ENCODE measurements at places on chromosomes 2 and 18. TPM values are rescaled to one million over a fixed set of nuclear protein-coding genes. Genes with fewer than 3 reads are reported as not detected.

- DNase-seq, result no peak
Measured at GRCh38 chr18:46097431-46097800, 680 bp downstream of the ATP5F1A start.

GRCh38 chr2:123179526-123179925, 845.6 kb upstream of the CNTNAP5 start:
- no peak for DNase-seq

- no peak for DNase-seq
Measured at GRCh38 chr2:225070811-225071210, 28.5 kb upstream of the DOCK10 start.

DNA sequence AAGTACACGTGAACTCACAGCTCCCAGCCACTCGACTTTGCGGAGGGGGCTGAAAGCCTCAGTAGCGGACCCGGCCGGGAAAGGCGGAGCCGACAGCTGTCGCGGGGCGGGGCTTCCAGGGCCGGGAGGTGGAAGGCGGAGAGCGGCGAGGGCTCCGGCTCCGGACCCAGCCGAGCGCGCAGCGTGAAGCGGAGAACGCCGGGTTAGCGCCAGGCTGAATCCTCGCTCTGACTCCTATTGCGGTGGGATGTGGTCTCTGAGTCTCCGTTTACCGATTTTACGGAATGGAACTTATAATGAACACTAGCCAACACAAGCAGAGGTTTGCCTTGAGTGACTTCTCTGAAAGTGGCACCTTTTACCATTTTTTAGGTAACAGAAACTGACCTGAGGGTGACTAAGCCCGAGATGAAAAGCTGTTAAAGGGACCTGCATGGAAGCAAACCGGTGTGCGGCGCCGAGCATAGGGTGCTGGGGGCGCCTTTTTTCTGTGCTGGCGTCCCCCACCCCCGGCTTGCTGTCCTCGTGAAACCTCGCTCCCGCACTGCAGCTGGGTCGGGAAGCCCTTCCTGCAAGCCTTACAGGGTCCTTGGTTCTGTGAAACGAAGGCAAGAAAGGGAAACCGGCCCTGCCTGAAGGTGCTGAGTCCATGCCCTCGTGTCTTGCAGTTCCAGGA, 72.9 kb downstream of the EN1 start:
- no peak for DNase-seq

GRCh38 chr2:167057446-167057845, 169.2 kb downstream of the XIRP2 start:
- DNase-seq, result no peak

DNA sequence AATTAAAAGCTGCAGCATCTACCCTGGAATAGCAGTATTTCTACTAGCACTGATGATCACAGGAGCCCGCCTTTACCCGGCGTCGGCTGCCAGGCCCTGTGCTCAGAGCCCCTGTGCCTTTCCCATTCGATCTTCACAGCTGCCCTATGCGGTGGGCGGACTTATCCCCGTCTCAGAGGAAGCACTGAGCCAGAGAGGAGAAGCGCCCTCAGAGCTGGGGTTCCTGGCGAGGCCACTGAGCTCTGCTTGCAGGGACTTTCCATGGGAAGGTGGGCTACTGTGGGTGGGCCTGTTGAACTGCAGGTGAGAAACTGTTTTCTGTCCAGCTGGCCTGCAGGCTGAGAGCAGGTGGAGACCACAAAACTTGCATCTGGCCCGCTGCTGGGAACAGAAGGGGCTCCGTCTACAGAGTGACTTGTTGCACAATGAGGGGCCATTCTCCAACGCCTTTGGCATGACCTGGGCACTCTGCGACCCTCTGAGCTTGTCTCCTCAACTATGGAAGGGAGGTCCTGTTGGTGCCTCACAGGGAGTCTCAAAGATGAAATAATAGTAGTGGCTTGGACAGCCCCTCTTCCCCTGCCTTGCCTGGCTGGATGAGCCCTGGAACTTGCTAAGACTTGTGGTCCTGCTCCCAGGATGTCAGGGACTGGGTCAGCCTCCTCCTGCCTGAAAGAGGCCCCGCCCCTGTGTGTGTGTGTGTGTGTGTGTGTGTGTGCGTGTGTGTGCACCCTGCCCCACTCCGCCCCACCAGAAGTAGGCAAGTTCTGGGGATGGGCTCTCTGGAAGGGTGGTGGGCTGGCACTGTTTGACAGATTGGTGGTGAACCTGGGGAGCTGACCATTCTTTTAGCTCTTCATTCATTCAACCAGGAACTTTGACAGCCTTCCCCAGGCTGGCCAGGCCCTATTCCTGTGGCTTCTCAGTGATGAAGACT, 32.7 kb downstream of the GLI2 start:
- DNase-seq, result no peak

The VIL1 gene
- total RNA-seq, result not detected

The ACP1 gene
- 88.9 TPM for total RNA-seq

The NBAS gene
- 56.7 TPM for total RNA-seq

Data from glomerular endothelial cell (primary cell).